ENCODE measurements at places on chromosomes 1 and 21. TPM values are rescaled to one million over a fixed set of nuclear protein-coding genes. Genes with fewer than 3 reads are reported as not detected.

- DNase-seq: no peak
These were observed 873.1 kb upstream of the TMPRSS15 start for GRCh38 chr21:19276665-19277064.

- no peak for DNase-seq
These were observed 451.1 kb downstream of the RWDD3 start for GRCh38 chr1:95685081-95685480.

DNA sequence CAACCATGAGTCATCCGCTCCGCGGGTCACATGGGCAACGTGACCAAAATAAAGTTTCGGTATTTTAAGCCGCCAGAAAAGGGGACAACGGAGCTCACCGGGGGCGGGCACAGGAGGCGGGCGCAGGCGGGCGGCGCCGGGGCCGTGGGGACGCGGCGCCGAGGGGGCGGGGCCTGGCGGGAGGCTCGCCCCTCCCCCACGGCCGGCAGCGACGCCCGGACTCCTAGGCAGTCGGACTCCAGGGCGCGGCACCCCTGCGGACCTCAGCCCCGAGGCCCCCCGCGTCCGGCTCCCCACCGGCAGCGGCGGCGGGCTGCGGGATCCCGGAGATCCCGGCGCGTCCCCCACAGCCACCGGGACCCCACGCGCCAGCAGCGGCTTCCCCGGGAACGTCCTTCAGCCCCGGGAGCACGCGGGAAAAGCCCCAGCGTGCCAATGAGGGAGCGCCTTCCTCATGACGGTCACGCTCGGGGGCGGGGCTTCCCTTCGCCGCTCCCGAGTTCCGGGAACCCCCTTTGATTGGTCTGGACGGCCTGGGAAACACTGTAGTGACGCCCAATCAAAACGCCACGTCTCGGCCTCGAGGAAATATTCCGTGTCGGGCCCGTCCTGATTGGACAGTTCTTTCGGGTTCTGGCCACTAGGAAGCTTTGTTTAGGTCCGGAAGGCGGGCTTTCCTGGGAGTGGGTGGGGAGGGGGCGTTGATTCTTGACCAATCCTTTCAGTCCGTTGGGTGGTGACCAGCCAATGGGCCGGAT is 515 bp upstream of the CAMTA1 start:
- DNase-seq: peak; percentile 99

DNA sequence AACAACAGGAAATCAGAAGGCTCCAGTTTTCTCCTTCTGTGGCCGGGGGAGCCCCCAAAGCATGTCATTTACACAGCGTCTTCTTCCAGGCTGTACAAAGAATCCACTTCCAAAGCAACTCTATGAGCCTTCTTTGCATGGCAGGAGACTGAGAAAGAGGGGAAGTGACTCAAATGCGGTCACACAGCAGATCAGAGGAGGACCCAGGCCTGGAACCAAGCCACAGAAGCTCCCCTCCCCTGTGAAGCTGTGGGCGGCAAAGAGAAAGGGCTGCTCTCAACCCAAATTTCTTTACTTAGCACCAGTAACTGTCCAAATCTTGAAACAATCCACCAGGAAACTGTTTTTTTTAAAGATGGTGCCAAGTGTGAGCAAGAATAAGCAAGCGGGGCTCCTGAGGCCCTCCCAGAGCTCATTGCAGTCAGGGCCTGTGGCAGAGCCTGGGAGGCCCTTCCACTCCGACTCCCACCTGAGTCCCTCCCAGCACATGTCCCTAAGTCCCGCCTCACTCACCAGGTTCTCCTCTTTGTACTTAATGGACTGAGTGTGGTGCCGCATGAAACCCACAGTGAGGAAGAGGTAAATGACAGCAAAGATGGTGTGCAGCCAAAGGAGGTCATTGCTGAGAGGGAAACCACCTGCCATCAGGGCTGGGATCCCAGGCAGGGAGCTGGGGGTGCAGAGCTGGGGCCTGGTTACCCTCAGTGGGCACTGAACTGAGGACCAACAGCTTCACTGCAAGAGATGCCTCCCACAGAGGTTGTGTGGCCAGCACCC is 15.9 kb downstream of the TMEM63A start:
- DNase-seq: no peak

GRCh38 chr1:179818260-179818659 is 59.3 kb downstream of the TOR1AIP2 start:
- no peak for DNase-seq

DNA sequence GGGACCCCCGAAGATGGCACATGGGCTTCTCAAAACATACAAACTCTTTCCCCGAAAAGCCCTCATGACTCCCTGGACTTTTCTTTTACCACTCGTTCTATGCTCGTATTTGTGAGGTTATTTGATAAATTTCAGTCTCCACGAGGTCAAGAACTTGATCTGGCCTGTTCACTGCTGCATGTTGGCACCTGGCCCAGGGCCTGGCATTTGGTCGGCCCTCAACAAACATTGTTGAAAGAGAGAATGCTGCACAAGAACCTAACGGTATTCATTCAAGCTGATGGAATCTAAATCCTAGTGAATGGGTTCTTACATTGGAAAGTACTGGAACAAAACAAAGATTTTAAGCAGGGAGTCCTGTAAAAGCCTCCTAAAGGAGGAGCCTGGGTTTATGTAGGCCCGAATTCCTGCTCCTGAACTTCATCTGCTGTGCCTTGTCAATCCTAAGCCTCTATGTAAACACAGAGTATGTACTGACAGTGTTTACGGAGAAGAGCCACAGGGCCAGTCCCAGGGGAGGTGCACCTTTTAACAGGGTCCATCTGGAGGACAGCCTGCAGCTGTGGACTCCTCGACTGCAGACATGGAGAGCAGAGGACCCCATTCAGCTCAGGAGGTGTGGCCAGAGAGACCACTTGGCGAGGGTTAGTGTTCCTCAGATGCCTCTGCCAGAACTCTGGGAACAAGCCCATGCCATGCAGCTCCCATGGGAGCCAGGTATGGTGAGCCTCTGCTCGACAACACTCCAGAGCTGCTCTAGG is 46.9 kb downstream of the L1TD1 start:
- no peak for DNase-seq

- DNase-seq: no peak
These were observed 45.0 kb downstream of the UBASH3A start for GRCh38 chr21:42448686-42449085.

- DNase-seq: no peak
These were observed 261.6 kb upstream of the TMEM51 start for GRCh38 chr1:14891991-14892390.

DNA sequence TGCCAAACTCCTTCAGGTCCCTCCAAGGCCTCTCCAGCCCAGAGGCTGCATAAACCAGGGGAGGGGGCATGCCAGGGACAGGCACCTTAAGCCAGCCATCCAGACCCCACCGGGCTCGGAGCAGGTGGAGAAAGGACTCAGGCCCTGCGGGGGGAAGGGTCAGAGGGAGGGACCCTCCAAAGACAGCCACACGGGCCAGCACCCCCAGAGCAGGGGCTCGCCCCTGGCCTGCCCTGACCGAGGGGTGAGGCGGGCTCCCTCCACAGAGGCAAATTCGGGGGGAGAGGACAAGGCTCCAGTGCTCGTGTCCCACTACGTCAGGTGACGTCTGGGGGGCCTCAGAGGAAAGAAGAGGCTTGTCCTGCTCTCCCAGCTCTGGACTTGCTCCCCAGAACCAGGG is 8.2 kb downstream of the MEGF6 start:
- no peak for DNase-seq

- no peak for DNase-seq
These were observed 63.9 kb downstream of the FMN2 start for GRCh38 chr1:240155605-240156004.

DNA sequence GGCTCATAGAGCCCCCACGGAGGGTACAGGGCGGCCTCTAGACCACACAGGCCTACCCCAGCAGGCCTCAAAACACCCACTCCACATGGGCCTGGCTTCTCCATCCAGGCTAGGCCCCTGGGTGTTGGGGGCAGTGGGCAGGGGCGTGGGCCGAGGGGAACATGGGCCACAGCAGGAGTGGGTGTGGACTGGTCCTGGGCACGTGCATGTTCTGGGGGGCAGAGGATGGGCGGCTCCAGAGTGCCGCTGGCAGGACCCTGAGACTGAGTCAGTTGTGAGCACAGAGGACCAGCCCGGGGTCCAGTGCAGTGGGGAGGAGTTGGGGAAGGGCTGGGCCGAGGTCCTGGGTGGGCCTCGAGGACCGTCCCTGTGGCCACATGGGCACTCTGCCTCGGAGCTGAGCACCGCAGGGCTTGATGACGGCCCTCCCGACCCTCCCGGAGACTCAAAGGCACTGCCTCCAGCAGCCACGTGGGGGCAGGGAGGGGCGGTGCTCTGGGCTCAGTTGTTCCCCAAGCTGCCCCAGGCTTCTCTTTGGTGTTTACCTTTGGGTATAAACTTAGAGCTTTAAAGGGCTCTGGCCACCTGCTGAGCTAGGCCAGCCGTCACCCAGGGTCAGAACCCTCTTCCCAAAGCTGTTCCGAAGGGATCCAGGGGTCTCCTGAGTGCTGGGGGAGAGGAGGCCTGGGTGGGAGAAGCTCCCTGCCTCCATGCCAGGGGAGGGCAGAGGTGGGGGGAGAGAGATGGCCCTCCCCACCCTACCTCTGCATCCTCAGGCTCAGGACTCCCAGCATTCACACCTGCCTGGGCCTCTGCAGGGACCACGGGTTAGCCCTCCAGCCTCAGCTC is 79.9 kb downstream of the MORN1 start:
- peak; percentile 81 for DNase-seq

GRCh38 chr1:227191607-227192006 is 126.7 kb downstream of the CDC42BPA start:
- DNase-seq: no peak

GRCh38 chr1:234950598-234950997 is 178.0 kb downstream of the TOMM20 start:
- no peak for DNase-seq

GRCh38 chr1:212553676-212554075 is 54.9 kb upstream of the ATF3 start:
- no peak for DNase-seq

Gene SPATA1
- not detected for total RNA-seq

Gene C1orf185
- total RNA-seq: not detected

DNA sequence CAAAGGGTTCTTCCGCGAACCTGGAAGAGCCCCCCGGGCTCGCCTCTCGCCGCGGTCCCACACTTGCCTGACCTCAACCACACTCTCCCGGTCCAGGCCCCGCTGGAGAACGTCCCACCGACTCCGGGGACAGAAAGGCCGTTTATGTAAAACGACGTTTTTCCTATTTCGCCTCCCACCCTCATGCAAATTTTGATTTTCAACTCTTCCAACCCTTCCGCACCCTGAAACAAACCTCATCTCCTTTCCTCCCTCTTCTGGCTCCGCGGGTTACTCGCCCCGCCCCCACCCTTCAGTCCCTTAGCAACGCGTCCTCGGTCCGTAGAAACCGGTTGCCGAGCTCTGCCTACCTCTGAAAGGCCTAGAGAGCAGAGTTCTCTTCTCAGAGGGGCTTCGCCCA is at the start of gene C1orf141:
Gene C1orf141 (minus strand): TSS at position 276 of the 400 bp plus-strand sequence. CDS start 7,730 bp downstream, outside the sequence.
- DNase-seq: peak; percentile 62

GRCh38 chr1:185070051-185070450 is 24.7 kb downstream of the RNF2 start:
- DNase-seq: no peak

Gene GNAT2
- 0.14 TPM for total RNA-seq

- no peak for DNase-seq
These were observed 6.5 kb downstream of the EPS15 start for GRCh38 chr1:51512606-51513005.

Gene NR1I3
- not detected for total RNA-seq

GRCh38 chr1:209398313-209398991 is 185.1 kb upstream of the CAMK1G start:
- peak; percentile 20 for DNase-seq

Gene CAMK1G
- total RNA-seq: 0.50 TPM

- no peak for DNase-seq
These were observed 106.2 kb upstream of the CYYR1 start for GRCh38 chr21:26679284-26679683.

All from WTC11 (cell line).